OCI-M1 (cell line): ENCODE measurements at places on chromosomes 1 and 21.

- no peak for DNase-seq
These were observed 789 bp upstream of the PTPN14 start for GRCh38 chr1:214552174-214552608.

GRCh38 chr1:180909005-180909414 lies 3.7 kb upstream of the KIAA1614 start:
- DNase-seq = no peak

- DNase-seq = peak; percentile 8
These were observed 676.1 kb downstream of the PTPRU start for GRCh38 chr1:29912425-29912824.

GRCh38 chr21:20004367-20004766 lies 993.8 kb upstream of the NCAM2 start:
- DNase-seq = peak; percentile 47

DNA sequence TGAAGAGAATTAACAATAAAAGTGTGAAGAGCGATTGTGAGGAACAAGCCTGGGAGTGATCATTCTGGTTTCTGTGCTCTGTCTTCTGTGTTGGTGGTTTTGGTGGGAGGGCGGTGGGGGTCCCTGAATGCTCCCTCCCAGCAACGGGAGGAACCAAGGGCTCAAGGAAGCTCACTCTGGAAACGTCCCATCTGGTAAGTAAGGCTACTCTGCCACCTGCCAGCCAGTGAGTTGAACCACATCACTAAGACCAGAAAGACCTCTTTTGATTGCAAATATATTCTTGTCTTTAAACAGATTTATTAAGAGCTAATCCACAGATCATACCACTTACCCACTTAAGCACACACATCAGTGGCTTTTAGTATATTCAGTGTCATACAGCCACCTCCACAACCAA lies 125.0 kb downstream of the PRDM2 start:
- DNase-seq = no peak

GRCh38 chr1:68954841-68955240 lies 458.0 kb upstream of the DEPDC1 start:
- DNase-seq = no peak

- no peak for DNase-seq
These were observed 27.3 kb upstream of the LSS start for GRCh38 chr21:46255758-46256337.

GRCh38 chr1:212225871-212226302 lies 59.3 kb upstream of the PPP2R5A start:
- no peak for DNase-seq

GRCh38 chr1:17569200-17570139 lies 30.0 kb downstream of the ARHGEF10L start:
- DNase-seq = peak; percentile 32

DNA sequence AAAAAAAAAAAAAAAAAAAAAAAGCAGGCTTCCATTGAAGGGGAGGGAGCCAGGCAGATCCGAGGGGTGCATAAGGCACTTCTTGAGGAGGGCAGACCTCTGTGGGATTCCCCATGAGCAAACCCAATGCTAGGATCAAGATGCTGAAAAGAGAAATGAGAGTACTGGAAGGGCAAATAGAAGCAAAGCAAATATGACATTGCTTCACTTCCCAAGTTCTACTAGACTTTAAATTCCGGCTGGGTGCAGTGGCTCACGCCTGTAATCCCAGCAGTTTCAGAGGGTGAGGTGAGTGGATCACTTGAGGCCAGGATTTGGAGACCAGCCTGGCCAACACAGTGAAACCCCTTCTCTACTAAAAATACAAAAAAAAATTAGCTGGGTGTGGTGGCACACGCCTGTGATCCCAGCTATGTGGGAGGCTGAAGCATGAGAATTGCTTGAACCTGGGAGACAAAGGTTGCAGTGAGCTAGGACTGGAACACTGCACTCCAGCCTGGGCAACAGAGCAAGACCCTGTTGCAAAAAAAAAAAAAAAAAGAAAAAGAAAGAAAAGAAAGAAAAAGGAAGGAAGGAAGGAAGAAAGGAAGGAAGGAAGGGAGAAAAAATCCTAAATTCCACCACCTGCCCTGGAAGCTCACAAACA lies 23.1 kb upstream of the PALMD start:
- DNase-seq = no peak

DNA sequence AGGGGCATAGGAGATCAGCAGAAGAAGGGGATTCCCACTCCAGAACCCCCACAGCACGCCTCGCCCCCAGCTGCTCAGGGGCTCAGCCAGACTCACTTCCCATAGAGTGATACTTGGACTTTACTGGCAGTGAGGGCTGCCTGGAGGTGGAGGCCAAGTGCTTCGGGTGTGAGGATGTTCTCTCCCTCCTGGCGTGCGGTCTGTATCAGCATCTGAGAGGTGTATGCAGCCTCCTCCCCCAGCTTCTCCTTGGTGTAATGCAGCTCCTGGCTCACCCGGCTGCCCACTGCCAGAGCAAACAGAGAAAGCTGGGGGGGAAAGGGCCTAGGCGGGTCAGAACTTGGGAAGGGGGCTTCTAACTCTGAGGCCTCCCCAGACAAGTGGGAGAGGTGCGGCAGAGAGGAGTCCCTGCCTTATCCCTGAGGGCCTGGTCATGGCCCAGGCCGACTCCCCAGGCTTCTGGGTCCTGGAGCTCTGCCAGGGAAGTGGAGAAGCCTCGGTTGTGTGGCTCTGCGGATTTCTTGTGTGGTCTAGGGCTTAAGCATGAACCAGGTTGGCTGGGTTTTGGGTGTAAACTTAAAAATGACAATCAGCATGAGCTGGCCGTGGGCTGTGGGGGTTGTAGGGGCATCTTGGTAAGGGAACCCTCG lies 10.9 kb downstream of the PTCH2 start:
- DNase-seq = no peak

GRCh38 chr1:209855006-209855405 lies 27.2 kb downstream of the UTP25 start:
- DNase-seq = no peak

GRCh38 chr1:30663596-30664091 lies 59.7 kb downstream of the MATN1 start:
- DNase-seq = no peak

DNA sequence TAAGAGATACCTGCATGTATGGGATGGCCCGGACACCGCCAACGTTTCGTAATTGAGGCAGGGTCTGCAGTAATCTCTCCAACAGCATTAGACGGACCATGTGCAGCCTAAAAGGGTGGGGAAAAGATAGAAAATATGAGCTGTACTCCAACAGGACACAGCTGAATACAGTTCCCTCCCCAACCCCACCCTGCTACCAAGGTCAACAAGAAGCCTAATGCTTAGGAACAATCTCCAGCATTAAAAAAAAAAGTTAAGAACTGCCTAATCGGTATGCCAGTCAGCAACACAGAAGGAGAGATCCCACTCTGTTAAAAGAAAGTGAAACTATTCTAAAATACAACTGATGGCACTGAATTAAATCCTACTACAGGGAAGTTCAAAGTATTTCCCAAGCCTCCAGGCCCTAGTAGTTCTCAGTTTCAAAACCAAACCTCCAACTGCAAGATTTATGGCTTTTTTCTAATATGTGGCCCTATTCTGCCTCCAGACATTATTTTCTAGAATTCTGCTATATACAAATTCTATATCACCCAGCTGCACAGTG lies 81.0 kb downstream of the UBR4 start:
- DNase-seq = no peak

- DNase-seq = no peak
These were observed 3.4 kb downstream of the TRIM11 start for GRCh38 chr1:228403231-228403631.

DNA sequence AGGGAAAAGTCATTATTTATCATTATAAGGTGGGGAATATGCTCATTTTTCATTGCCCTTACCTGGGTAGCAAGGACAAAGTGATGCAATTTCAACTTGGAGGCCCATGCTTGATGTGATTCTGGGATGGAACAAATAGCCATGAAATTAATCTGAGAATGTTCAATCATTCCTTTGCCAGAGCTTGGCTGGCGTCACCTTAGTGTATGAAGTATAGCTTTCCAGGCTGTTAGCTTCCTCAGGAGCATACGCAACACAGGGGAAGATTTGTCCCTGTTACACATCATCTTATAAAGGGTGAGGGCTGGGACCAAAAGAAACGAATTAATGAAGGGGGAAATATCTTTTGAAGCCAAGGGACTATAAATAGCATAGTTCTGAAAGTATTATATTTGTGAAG lies 91.4 kb upstream of the DEPDC1 start:
- no peak for DNase-seq

DNA sequence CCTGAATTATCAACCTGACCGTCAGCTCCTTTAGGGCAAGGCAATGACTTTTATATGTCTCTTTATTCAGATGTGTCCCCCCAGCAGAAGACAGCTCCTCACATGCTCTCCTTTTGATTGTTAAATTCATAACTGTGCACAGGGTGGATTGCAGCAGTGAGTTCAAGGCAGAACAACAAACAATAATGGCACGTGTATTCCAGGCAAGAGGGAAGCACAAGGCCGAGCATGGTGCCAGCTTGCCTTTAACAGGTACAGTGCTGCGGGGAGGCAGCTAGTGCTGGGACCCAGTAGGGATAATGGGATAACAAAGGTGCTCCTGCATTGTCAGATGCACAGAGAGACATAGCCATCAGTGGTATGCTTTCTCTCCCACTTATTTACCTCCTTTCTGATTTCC lies 248.4 kb downstream of the RHOU start:
- DNase-seq = no peak

- DNase-seq = no peak
These were observed 3.0 kb downstream of the PTPN22 start for GRCh38 chr1:113868387-113869083.

DNA sequence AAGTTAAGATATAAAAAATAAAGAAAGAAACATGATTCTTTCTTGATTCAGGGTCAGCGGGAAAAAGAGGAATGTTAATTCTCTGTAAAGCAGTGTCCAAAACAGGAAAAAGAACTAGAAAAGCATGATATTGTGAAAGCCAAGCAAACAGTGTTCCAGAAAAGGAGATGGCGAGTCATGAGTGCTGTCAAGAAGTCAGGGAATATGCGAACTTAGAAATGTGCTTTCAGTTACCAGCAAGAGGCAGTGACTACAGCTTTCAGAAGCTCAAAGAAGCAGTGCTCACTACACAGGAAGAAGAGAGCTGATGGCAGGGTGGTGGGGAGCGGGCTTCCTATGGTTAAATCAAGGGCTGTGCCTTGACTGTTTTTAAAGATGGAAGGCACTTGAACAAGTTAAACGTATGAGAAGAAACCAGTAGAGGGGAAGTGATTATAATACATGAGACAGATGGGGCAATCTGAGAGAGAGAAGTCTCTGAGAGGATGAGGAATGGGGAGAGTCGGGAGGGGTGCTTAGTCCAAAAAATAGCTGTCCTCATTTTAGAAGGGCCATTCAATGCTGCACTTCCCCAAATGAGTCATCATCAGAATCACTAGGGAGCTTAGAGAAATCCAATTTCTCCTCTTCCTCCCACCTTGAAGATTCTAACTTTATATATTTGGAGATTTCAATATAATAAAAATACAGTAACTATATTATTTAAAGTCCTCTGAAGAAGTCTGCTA lies 90.4 kb downstream of the KCNK1 start:
- no peak for DNase-seq

DNA sequence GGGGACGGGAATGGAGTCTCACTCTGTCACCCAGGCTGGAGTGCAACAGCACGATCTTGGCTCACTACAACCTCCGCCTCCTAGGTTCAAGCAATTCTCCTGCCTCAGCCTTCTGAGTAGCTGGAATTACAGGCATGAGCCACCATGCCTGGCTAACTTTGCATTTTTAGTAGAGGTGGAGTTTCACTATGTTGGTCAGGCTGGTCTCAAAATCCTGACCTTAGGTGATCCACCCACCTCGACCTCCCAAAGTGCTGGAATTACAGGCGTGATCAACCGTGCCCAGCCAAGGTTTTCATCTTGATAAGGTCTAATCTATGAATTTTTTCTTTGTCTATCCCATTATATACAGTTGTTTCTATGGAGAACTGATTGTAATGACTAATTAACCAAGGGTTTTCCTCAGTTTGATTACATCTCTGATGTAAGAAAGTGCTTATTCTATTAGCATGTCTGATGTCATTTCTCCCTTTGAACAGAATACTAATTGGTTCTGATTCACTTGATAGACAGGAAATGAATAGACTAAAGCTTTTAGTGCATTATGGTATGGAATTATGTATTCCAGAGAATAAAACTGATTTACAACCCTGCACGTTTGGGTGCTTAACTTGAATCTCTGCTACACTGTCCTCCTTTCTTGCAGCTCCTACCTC lies 11.9 kb downstream of the PACC1 start:
- no peak for DNase-seq

- no peak for DNase-seq
These were observed 139.1 kb upstream of the DPT start for GRCh38 chr1:168867941-168868634.

DNA sequence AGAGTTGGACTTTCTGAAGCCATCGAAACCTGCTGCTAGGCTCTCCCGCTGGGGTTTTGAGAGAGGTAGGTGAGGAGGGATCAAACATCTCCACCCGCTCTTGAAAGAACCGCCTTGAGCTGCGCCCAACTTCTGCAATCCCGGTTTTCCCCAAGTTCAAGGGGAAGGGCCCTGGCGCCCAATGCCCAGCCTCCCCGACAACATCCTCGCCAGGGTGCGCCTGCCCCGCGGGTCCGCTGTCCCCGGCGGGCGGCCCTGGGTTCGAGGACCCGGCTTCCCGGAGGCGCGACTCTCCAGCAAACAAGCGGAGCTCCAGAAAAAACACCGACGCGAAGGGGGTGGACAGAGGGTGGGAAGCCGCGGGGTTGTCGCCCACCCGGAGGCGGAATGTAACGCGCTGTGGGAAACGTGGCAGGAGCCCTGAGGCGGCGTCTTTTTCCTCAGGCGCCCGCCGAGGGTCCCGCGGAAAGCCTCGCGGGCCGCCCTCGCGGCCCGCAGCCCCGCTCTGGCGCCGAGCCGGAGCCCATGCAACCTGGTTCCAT lies 607 bp downstream of the BTG3 start:
- no peak for DNase-seq

- DNase-seq = no peak
These were observed 47.6 kb downstream of the RPL5 start for GRCh38 chr1:92879316-92879968.

- DNase-seq = no peak
These were observed 2.6 kb downstream of the PADI1 start for GRCh38 chr1:17207540-17207939.

GRCh38 chr1:214464445-214465287 lies 86.7 kb downstream of the PTPN14 start:
- no peak for DNase-seq

GRCh38 chr1:16012590-16013219 lies 5.1 kb downstream of the HSPB7 start:
- DNase-seq = peak; percentile 82

DNA sequence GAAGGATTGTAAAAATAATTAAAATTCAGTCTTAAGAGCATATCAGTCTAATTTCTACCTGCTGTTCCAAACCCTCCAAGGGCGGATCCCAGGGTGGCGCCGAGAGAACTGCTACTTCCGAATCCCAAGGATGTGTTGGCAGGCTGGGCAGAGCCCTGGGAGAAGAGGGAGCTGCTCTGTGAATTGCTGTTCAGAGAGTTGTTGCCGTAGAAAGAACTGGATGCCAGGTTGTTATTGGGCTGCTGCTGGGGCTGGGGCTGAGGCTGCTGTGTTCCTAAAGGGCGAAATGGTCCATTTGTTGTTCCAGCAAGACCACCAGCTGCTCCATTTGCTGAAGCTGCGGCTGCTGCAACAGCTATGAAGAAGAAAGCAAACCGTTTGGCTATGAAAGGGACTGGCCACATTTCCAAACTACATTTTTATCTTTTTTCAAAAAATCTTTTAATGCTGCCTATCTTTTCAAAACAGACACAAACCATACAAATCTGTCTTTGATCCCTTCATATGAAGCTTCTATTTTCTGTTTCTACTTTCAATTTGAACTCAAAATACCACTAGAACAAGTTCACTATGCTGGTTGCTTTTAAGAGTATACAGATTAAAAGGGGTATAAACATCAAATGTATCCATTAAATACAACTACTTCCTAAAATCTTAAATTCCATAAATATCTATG lies 57.5 kb upstream of the SDC3 start:
- DNase-seq = no peak
